GM12892 (cell line): ENCODE measurements at places on chromosomes 13 and 19.
A peak's percentile ranks its signal among the peaks of the same experiment; 100 is the strongest.

GRCh38 chr19:28313633-28314032, 899.3 kb downstream of the UQCRFS1 start:
- no peak for DNase-seq

GRCh38 chr13:110297011-110297410, 9.9 kb downstream of the COL4A1 start:
- no peak for DNase-seq

DNA sequence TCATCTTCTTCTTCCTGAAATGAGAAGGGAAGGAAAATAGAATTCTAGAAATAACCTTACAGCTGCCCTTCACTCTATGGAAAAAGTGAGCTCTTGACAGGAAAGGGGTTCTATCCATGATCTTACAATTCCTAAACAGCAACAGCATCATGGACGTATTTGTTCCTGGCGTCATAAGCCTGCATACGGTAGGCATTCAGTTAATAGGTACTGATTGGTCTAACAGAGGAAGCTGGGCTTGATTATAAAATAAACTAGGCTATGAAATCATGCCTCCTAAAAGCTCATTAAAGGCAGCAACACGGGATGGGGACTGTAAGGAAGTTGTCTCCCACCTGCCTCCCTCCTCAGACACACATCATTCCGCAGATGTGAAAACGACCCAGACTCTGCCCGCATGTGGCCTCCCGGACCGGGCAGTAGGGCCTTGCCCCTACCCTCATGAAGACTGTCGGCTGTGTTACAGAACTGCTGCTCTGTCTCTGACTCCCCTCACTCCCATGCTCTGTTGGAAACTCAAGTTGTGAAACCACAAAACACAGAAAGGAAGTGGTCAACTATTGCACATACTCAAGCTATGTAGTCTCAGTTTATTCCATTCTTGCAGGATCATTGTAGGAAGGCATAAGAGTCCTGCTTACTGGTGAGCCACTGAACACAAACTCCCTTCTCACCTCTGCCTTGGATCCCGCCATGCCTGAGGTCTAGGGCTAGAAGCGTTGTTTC, 129.8 kb downstream of the DLEU7 start:
- DNase-seq, result peak; percentile 5

GRCh38 chr13:111399776-111400538, 79.5 kb downstream of the TEX29 start:
- DNase-seq, result no peak

GRCh38 chr13:98839856-98840769, 87.6 kb upstream of the SLC15A1 start:
- peak; percentile 14 for DNase-seq
